ENCODE measurements at places on chromosomes 12 and 14.

- DNase-seq = no peak
These were observed 174.1 kb downstream of the SLC6A15 start for GRCh38 chr12:84738481-84738972.

GRCh38 chr12:118430516-118430915, 54.2 kb downstream of the SUDS3 start:
- no peak for DNase-seq

- no peak for DNase-seq
These were observed 4.0 kb downstream of the CLEC1A start for GRCh38 chr12:10094646-10095395.

DNA sequence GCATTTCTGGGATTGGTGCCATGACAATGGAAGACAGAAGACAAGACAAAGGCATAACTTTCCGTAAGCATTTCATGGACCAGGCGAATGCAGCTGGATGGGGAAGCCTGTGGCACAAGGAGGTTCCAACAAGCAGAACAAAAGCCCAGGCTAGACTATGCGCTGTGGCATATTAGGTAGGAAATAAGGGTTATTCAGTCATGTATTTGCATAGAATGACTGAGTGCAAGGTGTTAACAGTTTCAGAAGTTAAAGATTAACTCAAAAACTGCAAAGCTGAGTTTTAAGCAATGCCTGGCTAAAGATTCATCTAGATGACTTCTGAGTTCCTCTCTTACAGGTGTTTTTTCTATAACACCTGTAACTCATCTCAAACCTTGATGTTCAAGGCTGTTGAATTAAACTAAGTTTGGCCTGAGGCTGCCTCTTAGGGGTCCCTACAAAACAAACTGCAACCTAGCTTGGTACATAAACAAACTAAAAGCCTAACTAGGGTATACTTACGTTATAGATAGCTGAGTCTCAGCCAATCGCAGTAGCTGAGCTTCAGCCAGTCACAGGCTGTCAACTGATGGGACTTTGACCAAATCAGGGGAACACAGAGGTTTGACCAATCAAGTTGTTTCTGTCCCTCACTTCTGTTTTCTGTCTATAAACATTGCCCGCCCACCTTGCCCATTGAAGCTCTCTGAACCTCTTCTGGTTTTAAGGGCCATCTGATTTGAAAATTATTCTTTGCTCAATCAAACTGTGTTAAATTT, 52.2 kb upstream of the PLBD1 start:
- DNase-seq = no peak

DNA sequence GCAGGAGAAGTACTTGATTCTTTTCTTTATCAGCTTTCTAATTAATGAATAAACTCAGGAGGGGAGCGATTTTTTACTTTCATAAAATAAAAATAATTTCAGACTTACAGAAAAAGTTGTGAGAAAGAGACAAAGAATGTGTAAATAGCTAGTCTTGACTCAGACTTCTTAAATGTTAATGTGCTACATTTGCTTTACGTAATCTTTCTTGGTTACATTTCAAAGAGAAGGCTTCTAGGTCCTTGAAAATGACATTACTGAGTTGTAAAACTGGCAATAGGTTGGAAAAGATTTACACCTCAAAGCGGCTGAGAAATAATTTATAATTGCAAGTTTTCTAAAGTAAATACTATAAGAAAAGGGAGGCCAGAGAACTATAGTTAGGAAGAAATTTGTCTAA, 28.6 kb downstream of the GABARAPL1 start:
- no peak for DNase-seq

DNA sequence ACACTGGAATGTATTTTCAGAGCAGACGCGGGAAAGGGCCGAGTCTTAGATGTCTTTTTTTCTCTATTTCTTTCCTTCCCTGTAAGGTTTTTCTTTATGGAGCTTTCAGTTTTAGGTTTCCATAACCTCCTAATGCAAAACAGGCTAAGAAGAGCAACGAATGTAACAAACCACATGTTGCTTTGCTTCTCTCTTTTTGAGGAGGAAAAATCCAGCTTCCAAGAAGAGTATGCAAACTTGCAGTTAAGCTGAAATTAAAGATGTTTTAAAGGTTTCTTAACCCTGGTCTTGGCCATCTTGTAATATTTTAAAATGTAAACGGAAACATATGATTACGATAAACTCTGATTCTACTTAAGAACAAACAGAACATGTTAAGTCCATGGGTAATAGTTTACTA, 86.9 kb downstream of the PRICKLE1 start:
- DNase-seq = no peak

DNA sequence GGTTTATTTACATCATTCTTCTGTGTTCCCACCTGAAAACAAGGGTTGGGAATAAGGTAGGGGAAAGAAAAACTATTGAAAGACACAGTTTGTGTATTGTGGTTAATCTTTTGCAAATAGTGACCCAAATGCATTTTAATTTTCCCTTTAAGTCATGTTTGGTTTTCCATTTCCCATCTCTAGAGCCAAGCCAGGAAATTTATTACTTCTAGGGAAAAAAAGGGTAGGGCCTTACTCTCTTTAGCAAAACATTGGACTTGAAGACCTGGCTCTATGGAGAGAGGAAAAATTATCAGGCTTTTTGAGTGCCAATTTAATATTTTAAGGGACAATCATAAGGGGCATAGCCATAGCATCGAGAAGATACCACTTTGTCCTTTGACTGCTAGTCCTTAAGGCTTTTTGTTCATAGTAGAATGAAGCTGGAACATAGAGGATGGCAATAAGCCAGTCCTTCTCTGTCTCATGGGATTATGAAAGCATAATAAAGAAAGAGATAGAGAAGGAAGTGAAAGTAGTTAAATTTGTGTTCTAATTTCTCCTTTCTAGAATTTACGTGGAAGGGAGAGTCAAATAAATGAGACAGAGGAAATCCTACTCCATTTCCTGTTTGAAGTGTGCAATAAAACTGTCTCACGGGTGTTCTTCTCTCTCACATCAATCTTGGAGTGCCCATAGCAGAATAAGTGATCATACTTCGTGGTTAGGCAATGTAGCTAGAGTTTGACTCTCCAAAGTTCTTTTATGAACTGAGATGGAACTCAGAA, 50.9 kb upstream of the PPFIA2 start:
- no peak for DNase-seq

GRCh38 chr14:25055992-25056687, 6.2 kb upstream of the STXBP6 start:
- DNase-seq = no peak

DNA sequence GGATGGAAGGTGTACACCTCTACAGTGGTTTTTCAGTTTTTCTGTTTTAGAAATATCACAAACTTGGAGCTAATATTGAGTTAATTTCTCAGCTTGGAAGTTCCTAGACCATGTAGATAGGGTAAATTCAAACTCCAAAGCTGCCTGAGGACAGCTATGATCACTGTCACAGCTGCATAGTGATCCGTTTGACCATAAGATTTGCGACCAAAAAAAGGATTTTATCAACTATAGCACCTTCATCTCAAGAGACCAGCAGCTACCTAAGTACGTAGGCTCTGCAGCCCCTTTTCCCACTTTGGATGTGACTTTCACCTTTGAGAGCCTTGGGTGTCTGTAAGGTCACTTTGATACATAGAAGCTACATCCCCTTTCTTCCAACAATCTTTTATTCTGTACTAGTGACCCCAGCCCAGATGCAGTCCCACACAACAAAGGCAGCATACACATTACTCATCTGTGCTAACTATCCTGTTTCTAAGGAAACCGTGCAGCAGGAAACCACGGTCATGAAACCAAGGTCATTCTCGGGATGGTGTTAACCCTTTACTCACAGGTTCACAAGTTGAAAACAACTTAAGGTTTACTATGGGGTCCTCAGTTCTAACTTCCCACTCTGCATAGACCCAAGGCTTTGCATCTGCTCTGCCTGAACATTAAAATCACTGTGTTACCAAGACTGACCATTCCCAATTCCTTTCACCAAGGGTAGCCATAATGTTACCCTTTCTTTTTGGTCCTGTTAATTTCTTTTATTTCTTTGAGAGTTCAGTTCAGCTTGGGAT, 75.4 kb downstream of the IFT81 start:
- no peak for DNase-seq

GRCh38 chr14:42950363-42950762, 1343.7 kb downstream of the LRFN5 start:
- DNase-seq = no peak

DNA sequence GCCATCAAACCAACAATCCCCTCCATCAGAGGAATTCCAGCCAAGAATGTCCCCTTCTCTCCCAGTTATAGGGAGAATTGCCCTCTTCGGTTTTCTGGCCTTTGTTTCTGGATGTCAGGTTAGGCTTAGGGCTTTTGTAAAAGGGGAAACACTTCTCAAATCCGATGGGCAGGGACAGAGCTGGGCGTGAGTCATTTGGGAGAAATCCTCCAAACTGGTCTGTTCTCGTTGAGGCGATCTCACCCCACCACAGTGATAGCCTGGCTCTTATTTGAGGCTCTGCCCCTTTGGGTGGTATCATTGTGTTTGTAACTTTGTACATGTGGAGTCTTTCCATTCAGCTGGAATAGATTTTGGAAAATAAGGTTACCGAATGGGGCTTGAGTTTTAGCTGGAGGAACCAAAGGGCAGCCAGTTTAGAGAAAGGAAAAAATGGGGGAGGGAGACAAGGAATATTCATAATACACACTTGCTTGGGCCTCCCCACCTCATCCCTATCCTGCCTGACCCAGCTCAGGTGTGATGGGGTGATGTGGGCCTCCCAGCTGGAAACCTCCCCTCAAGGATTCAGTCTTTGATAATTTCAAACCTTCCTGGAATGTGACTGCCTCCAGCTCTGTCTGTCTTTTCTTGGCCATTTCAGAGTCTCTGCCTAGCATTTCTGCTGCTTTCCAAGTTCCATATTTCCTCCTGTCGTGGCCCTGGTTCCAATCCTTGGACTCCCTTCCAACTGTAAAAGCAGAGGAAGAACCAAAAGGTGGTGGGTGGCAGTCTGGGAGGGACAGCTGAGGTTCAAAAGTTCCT, 7.5 kb downstream of the HOXC4 start:
- no peak for DNase-seq

DNA sequence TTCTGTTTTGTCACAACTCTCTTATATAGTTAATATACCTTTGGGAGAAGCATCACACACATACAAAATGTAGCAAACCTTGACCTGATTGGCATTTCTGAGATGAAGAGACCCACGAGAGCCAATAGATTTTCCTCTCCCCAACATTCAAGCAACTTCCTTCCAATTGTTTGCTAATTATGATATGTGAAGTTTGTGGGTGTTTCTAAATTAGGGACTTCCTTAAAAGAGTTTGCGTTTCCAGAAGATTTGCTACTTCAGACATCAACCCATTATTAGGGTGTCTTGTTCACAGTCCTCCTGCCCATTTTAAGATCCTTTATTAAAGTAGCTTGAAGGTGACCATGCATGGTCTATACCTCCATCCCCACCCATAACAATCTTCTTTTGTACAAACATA, 9.4 kb downstream of the AICDA start:
- no peak for DNase-seq

DNA sequence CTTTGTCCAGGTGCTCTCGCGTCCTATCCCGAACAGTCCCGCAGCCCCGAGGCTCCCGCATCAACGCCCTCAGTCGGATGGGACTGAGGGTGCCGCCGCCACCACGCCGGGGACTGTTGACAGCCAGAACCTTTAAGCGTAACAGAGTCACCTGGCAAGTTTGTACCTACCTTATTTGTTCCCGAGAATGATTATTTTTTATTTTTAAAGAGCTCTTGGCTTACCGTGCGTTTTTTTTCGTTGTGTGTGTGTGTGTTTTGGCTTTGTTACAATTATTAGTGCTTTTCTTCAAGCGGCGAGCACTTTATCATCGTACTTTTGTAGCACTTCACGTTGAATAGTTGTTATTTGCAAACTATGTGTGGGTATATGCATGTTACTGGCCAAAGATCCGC, 463 bp downstream of the COA8 start:
- no peak for DNase-seq

DNA sequence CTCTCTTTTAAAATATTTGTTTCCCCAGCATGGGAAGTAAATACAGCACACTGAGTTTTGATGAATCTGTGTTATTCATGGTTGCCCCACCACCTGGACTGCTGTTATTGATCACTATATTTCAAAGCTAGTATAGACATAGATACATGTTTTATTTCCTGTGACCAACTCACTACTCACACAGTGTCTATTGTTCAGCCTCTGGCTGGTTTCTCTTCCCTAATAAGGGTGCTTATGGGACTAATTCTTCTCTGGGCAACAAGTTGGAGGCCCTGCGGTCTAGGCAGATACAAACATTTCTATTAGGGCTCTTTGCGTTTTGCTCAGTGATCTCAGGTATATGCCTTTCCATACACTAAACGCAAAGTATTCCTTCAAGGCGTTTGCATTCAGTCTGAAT, 1191.0 kb upstream of the TMEM132C start:
- DNase-seq = no peak

DNA sequence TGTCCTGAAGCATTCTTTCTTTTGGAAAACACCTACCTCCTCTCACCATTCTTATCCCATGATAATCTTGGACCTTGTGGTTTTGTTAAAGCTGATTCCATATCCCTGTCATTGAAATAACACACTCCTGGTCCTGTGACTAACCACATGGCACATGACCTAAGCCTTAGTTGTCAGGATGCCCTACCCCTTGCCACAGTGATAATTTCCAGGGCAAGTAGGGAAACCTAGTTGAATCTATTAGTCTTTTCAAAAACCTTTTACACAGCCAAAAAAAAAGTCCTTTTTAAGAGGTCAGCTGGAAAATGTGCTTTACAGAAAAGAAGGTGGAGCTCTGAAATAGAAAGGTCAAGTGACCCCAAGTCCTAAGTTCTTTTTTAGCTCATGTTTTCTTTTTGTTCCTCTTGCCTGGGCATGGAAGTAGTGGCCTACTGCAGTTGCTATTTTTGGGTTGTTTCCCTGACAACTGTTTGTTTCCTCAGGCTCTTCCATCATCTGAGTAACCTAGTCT, 608.4 kb downstream of the LRFN5 start:
- DNase-seq = no peak

GRCh38 chr12:27255806-27256205, 11.7 kb downstream of the STK38L start:
- no peak for DNase-seq

DNA sequence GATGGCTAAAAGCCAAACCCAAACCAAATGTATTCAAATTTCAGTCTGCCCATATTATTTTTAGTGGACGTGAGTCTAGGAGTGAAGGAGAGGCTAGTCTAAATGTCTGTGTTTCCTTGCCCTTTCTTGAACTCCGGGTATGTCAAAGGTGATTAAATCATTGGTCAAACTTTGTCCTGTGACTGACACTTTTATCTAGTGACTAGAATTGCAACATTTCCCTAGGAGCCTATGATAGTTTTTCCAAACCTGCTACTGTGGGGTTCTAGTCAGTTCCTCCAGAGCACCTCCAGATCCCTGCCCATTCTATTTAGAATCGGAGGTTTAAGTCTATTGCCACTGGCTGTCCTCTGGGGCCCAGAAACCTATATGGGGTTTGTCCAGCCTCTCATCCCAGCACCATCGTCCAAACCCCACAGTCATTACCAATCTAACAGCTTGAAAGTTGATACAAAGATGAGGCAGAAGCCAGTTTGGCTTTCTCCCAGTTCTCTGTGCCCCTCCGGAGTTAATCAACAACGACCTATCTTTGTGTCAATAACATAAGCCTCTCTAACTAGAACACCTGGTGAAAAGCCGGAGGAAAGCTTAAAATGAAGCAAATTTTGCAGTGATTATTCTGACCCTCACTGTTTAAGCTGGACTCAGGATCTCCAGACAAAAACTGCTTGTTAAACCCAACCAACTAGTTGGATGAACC, 306.7 kb downstream of the ZFP36L1 start:
- DNase-seq = no peak
